Mesenteric fat pad (tissue), 1 donor: ENCODE measurements at places on chromosomes 3 and 15. TPM values are rescaled to one million over a fixed set of nuclear protein-coding genes. Genes with fewer than 3 reads are reported as not detected.

CAMP gene
- 0.48 TPM for total RNA-seq

KNG1 gene
- total RNA-seq, result not detected

CCR8 gene
- not detected for total RNA-seq

RETNLB gene
- total RNA-seq, result not detected

IL5RA gene
- total RNA-seq, result not detected

LRRC28 gene
- 20.7 TPM for total RNA-seq

FAM107A gene
- total RNA-seq, result 39.2 TPM

EFCC1 gene
- total RNA-seq, result 1.8 TPM

FOXL2 gene
- not detected for total RNA-seq

CCR3 gene
- not detected for total RNA-seq

CCR9 gene
- total RNA-seq, result not detected

CGNL1 gene
- 2.4 TPM for total RNA-seq

MED12L gene
- 0.48 TPM for total RNA-seq

ATP8B4 gene
- 31.5 TPM for total RNA-seq

TXNRD3 gene
- total RNA-seq, result 12.2 TPM

VEPH1 gene
- 2.8 TPM for total RNA-seq

SOX14 gene
- not detected for total RNA-seq

GALNT15 gene
- total RNA-seq, result 275 TPM

CLEC3B gene
- 217 TPM for total RNA-seq

ITPKA gene
- 0.16 TPM for total RNA-seq

DAPK2 gene
- 18.1 TPM for total RNA-seq

ITGA11 gene
- 4.5 TPM for total RNA-seq

P2RY1 gene
- 4.3 TPM for total RNA-seq

GRIP2 gene
- total RNA-seq, result 0.71 TPM

SEMA3G gene
- 144 TPM for total RNA-seq

SLITRK3 gene
- not detected for total RNA-seq

SEC22C gene
- 44.7 TPM for total RNA-seq

SERPINI2 gene
- total RNA-seq, result not detected

LIPH gene
- 0.48 TPM for total RNA-seq

GHSR gene
- total RNA-seq, result not detected

ROPN1B gene
- not detected for total RNA-seq

GOLGA6L9 gene
- 0.84 TPM for total RNA-seq

GAP43 gene
- total RNA-seq, result not detected

GOLGA6D gene
- not detected for total RNA-seq

CLDN16 gene
- total RNA-seq, result not detected

LRRC3B gene
- total RNA-seq, result not detected

SLC22A14 gene
- total RNA-seq, result 0.48 TPM

RBP2 gene
- total RNA-seq, result 5.3 TPM

HESX1 gene
- total RNA-seq, result not detected

LRRC31 gene
- not detected for total RNA-seq

LRTM1 gene
- not detected for total RNA-seq

SACM1L gene
- 45.1 TPM for total RNA-seq

CEP152 gene
- 2.8 TPM for total RNA-seq
